Gastroesophageal sphincter (tissue), 4 donors: ENCODE measurements at places on chromosomes 1 and 21.

GRCh38 chr1:243268751-243269460, 13.1 kb downstream of the SDCCAG8 start:
- ATAC-seq, result no peak

- no peak for ATAC-seq
Measured at GRCh38 chr1:91791691-91792488, 94.1 kb downstream of the TGFBR3 start.

GRCh38 chr1:245582026-245582425, 427.2 kb downstream of the KIF26B start:
- ATAC-seq, result no peak

GRCh38 chr1:53417074-53417511, 42.1 kb upstream of the DMRTB1 start:
- ATAC-seq, result no peak

GRCh38 chr1:9900142-9901043, 9.7 kb downstream of the CTNNBIP1 start:
- ATAC-seq, result peak; percentile 85

- ATAC-seq, result no peak
Measured at GRCh38 chr1:177032434-177032833, 132.1 kb downstream of the ASTN1 start.

DNA sequence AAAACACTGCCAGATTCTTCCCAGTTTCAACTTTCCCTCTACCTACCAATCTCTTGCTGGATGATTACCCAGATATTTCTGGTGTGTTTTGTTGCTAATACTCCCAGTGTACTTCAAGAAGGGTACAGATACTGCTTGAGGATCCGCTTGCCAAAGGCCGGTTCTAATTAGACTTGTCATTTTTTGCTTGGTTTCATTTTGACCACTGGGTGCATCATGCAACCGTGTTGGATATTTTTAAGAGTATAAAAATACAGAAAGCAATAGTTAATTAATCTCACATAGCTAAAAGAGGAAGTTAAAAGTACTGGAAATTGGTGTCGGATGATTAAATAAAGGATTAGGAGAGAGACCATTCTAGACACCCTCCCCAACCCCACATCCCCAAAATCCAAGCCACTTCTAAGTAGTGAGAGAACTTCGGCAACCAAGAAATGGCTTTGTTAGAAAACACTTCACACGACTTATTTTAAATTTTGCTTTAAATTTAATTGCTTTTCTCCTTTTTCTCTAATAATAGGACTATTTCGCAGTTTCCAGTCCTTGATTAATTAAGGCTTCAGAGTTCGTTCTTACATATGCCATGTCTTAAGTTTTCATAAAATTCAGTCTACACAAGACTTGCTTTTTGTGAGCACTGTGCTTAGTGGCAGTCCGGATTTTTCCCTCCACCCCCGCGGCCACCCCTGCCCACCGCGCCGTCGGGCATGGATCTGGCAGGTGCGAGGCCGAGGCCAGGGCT, 2.5 kb upstream of the CDKN2C start:
- no peak for ATAC-seq

- ATAC-seq, result no peak
Measured at GRCh38 chr1:202697038-202697437, 13.2 kb downstream of the SYT2 start.

GRCh38 chr1:211511947-211512346, 20.0 kb upstream of the RD3 start:
- ATAC-seq, result no peak

DNA sequence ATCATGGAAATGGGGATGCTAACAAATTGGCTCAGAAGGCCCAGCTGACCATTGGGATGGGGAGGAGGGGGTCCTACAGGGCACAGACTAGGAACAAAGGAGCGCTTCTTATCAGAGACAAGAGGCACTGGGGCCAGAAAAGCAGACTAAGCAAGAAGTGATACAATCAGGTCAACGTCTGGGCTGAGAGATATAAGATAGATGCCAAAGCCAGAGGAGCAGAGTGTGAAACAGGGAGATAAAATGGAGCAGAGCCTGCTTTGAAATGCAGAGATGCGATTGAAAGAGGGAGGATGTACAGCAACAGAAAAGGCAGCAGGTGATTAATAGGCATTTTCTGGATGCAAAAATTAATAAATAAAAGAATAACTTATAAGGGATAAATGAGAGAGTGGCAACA, 127.5 kb upstream of the SAMSN1 start:
- ATAC-seq, result no peak

DNA sequence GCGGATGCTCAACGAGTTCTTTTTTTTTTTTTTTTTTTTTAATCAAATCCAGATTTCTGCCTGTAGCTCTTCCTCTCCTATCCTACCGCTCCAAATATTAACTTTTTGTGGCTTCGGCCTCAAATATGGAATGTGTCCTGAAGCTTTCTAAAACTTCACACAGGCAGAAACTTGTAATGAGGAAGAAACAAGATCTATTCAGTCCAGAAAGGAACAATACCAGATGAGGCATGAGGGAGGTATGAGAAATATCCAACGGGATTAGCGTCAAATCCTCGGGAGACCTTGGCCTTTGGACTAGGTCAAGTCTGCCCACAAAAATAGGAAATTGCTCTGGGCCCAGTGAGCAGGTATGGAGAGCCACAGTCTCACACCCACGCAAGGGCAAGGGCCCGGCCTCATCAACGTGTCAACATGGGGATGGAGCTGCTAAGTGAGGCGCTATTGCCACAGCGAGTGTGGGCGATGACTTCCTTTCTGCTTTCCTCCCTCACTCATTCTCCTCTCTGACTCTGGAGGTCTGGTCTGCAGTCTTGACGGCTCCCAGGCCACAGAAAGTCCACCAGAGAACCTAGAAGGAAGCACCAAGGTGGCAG, 66.6 kb downstream of the BCAR3 start:
- no peak for ATAC-seq

DNA sequence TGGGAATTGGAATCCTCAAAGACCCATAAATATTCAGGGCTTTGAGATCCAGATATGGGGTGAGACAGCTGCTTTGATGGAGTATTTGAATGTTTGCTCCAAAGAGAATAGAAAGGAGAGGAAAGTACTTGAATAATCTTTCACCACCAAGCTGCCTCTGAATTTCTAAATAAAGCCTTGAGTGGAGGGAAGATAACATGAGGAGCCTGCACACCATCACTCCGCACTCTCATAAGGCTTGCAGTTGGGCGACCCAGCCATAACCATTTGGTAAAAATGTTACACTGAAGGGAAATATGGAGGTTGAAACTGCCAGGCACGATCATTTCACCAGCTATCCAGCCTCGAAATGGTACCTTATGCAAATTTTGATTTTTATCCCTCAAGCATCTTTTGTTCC, 38.4 kb downstream of the VCAM1 start:
- no peak for ATAC-seq

DNA sequence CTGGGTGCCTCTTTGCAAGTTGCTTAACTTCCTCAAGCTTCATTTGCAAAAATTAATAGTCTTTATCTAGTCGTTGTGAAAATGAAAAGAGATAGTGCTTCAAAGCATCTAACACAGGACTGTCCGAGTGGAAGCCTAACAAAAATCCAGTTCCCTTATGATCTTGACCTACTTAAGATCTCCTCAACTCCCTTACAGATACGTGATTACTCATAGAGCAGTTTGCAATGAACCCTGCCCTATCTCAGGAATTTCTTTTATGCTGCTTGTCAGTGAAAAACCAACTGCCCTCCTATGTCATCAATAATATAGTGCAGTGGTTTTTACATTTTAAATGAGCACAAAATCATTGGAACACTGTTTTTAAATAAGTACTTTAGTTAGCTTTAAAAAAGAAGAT, 314.3 kb downstream of the BACH1 start:
- no peak for ATAC-seq

DNA sequence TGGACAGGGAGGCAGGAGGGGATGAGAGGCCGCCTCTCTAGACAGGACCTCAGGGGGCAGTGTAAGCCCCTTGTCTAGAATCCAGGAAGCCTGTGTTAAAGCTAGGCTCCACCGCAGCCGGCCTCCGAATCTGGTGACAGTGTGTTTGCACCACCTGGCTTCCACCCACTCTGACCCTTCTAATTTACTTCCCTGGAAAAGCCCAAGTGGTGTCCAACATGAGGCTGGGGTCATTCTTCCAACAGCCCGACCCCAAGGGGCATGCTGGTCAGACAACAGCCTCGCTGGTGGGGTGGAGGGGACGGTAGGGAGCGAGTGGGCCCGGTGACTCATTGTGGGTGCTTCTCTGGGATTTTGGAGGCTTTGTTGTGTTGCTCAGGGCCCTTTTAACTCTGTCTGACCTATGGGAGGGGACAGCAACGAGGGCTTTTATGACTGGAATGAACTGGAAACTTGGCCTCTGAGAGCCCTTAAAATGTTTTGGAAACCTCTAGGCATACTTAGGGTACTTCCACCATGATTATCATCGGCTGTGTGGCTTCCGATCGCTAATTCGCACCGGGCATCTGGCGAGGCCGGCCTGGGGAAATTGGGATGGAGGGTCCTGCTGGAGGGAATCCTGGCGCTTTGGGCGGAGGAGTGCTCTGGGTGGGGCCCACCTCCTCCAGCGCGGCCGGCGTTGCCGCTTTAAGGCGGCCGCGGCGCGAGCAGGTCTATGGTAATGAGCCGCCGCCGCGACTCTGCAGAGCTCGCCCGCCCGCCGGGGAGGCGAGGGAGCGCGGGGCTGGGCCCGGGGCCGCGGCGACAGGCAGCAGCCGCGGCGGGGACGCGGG, at the start of gene CELSR2:
TSS of gene CELSR2 (plus strand) at position 743 of the 833 bp plus-strand sequence. CDS start 541 bp downstream, outside the sequence.
- ATAC-seq, result peak; percentile 62

DNA sequence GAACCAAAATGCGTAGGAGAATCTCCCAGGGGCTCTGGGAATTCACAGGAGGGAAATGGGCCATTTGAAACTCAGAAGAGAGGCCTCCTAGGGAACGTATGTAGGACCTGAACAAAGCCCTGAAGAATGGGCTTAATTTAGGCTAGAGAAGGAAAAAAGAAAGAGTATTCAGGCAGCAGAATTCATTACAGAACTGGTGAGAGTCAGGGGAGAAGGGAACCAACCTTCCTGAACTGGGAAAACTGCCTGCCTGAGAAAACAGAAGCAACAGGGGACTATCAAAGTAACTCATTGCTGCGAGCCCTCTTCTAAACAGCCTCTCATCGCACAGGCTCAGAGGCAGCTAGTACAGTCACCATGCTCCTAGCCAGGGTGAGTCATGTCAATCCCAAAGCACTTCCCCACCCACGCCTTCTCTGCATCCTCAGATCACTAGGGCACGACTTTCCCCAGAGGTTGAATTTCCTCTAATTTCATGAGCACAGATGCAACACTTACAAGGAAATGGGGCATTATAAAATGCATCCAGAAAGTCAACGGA, 98.1 kb downstream of the ADSS2 start:
- ATAC-seq, result peak; percentile 91

DNA sequence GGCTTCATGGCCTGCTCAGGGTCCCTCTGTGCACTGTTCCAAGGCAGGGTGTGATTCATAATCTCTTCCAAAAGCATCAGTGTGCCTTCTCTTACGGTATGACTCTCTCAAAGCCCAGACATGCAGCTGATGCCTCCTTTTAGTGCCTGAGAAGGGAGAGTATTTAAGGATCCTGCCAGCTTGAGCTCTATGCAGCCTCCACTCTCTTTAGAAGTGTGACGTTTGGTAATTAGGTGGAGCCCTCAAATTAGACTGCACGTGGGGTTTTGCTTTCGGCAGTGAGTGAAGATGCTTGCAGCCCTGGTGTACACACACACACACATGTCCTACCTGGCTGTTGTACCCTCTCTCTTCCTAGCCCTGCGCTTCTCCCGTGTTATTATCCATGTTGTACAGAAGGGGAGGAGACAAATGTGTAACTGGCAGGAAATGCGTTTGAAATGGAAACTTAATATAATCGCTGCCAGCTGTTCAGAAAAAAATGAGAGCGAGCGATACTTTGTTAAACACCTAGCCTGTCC, 2.6 kb upstream of the C1orf174 start:
- no peak for ATAC-seq

GRCh38 chr1:162252214-162252613, 124.4 kb downstream of the SPATA46 start:
- ATAC-seq, result no peak

- no peak for ATAC-seq
Measured at GRCh38 chr1:23963617-23964234, 4.1 kb downstream of the PNRC2 start.

GRCh38 chr1:222042120-222042519, 300.2 kb upstream of the DUSP10 start:
- no peak for ATAC-seq

- no peak for ATAC-seq
Measured at GRCh38 chr1:22971611-22972405, 858 bp downstream of the LACTBL1 start.

- ATAC-seq, result no peak
Measured at GRCh38 chr1:103337779-103338178, 187.7 kb upstream of the RNPC3 start.

DNA sequence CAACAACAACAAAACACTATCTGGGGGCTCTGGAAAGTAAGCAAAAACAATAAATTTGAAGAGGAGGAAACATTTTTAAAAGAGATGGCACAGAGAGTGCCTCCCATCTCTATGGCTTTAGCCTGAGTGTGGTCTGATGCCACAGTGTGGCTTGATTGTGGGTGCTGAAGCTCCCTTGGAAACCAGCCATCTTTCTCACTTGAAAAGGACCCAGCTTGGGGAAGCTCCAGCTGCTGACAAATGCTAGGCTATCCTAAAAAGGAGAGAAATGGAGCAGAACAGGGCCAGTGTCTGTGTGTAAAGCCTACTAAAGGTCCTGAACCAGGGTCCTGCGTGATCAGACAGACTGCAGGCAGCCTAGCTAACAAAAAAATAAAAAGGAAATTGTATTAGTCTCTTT, 642.0 kb upstream of the PTBP2 start:
- ATAC-seq, result no peak

GRCh38 chr1:70536708-70537366, 125.8 kb downstream of the CTH start:
- no peak for ATAC-seq

GRCh38 chr1:39573736-39574624, 2.6 kb downstream of the PABPC4 start:
- ATAC-seq, result no peak

- ATAC-seq, result peak; percentile 48
Measured at GRCh38 chr21:41112740-41113692, 54.9 kb upstream of the BACE2 start.

DNA sequence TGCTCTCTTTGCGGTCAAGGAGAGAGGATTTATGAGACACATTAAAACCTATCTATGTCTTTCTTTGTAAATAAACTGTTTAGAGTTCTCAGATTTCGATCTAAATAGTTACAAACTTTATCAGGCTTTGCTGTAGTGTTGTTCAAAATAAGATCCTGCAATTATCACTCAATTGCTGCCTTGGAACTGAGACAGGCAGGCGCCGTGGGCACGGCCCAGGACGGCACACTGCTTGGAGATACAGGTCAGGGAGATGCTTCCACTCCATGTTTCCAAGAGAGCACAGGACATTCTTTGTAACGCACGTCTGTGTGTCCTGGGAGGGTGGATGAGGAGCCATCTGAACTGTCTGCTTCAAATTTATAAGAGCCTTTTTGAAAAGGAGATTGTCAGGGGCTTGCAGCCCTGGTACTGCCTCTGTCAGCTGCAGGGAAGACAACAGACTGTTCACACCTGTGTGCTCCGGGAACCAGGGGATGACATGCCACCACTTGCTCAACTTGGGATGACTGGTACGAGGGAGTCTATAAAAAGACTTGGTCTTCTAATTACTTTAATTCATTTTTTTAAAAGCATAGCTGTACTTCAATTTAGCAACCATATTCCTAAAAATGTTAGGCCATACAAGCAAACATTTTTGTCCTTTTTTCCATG, 472.9 kb upstream of the RUNX1 start:
- ATAC-seq, result no peak

GRCh38 chr1:144101397-144102045, 129.7 kb upstream of the FAM72C start:
- peak; percentile 53 for ATAC-seq

GRCh38 chr1:198620951-198621824, 17.7 kb upstream of the PTPRC start:
- ATAC-seq, result no peak

- no peak for ATAC-seq
Measured at GRCh38 chr1:201063145-201063544, 39.6 kb upstream of the KIF21B start.
